ENCODE measurements at places on chromosomes 7 and 10.

- no peak for DNase-seq
Measured at GRCh38 chr7:92279396-92280031, 33.7 kb downstream of the ANKIB1 start.

- no peak for DNase-seq
Measured at GRCh38 chr7:133703547-133703946, 423.6 kb upstream of the LRGUK start.

DNA sequence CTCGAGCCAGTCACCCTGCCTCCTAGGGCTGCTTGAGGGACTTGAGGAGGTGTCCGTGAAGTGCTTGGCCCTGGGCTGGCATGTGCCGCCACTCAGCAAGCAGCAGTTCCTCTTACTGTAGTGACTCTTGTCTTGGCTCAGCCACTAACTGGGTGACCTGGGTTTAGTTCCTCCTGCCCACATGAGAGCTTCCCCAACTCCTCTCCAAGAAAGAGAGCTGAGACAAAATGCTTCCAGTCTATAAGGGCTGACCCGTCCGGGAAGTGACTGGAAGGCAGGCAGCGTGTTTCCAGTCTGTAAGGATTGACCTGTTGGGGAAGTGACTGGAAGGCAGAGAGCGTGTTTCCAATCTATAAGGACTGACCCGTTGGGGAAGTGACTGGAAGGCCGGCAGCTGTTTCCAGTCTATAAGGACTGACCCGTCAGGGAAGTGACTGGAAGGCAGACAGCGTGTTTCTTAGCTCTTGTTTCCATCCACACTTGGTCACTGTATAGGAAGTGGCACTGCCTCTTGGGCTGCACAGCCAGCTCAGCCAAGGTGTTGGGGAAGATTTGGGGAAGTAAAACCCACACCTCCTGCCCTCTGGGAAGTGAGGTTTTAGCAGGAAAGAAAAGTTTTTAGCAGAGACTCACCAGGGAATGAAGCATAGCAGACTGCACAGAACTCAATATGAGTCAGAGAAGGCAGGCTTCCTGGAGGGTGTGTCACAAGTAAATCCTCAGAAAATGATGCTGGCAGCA is 53.3 kb upstream of the PPIF start:
- no peak for DNase-seq

DNA sequence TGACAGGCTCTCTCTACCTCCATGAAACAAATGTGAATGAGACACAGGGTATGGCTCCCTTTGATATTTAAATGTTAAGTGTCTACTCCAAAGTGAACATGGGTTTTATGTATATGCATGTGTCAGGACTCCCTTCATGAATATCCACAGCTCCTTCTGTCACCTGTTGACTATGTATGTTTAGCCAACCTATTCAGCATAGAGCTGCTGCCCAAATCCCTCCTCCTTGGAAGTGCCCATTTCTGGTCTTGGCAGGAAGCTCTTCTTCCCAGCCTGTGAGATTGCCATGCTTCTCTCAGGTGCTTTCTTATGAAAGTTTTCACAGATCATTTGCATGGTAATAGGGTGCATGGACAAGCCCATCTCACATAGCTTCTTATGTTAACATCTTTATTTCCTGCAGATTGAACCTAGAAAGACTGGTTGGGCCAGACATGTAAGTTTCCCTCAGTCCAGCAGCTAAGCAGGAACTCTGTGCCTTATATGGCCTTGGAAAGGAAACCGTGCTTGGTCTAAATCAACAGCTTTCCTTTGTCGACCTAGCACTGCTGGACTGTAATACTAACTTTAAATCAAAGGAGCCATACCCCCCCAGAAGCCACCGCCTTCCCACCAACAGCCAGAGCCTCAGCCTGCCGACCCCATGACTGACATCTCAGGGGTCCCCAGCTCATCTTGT is 288.9 kb downstream of the ADARB2 start:
- no peak for DNase-seq

DNA sequence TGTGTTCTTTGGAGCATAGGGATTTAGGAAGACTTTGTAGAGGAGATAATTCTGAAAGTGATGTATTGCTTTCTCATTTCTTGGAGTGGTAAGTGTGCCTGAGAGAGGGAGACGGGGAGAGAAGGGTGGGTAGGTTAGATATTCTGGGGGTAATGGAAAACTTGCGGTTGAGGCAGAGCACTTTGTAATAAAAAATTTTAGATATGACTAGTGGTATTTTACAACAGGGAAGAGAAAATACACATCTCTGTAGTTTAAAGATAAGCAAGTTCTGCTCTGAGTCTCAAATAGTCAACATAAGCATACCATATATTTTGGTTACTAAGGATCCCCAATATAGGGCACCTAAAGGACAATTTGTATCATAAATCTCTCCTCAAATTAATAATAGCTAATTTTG is 6.6 kb downstream of the VPS50 start:
- DNase-seq: no peak

- DNase-seq: no peak
Measured at GRCh38 chr10:78830062-78830975, 238.4 kb upstream of the ZMIZ1 start.

GRCh38 chr10:8921568-8921967 is 867.1 kb downstream of the GATA3 start:
- no peak for DNase-seq

DNA sequence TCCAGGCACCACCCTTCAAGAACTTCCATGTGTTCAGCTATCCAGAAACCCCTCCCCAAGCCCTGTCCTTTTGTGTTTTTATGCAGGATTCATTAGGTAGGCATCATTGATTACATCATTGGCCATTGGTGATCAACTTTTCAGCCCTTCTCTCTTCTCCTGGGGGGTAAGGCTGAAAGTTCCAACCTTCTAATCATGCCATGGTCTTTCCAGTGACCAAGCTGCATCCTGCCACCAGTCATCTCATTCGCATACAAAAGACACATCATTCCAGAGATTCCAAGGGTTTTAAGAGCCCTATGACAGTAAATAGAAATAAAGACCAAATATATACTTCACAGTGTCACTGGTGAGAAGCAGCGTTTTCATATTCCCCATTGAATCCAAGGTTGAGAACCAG is 48.2 kb downstream of the DNAJC12 start:
- no peak for DNase-seq

- no peak for DNase-seq
Measured at GRCh38 chr10:4266416-4267085, 481.5 kb upstream of the KLF6 start.

DNA sequence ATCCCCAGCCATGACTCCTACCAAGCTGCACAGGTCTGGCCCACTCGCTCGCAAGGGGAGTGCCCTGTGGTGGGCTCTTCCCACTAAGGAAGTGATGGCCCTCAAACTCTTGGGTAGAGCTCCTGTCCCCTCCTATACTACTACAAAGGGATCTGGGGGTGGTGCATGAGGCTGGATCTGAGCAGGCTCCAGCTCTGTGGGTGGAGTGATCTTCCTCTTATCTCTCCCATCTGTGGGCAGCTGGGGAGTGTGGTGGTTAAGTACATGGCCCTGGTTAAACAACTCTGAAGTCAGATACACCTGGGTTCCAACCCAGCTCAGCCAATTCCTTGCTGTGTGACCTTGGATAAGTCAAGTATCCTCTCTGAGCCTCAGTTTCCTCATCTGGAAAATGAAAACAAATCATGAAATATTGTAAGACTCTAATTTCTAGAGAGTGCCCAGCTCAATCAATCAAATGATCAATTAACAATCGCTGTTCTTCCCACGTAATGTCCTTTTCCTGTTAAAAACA is 17.4 kb downstream of the DDIT4 start:
- no peak for DNase-seq

DNA sequence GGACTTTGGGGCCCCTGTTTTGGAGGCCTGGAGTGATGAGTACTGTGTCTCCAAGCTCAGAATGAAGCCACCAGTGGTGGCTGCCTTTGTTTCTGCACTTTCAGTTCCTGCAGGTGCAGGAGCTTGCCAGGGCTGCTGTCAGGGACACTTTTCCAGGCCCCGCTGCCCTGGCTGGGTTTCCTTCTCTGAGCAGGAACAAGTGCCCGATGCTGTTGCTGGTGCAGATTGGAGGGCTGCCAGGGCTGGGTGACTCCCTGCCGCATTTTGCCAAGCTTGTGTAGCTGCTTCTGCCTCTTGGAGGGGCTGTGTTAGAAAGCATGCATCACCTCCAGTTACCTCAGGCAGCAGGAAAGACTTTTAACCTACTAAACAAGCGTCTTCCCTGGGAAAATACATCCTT is 211.1 kb downstream of the MGMT start:
- DNase-seq: no peak

- DNase-seq: peak; percentile 46
Measured at GRCh38 chr7:12257582-12257981, 46.5 kb downstream of the TMEM106B start.

- no peak for DNase-seq
Measured at GRCh38 chr7:34652809-34653208, 5.2 kb upstream of the NPSR1 start.

DNA sequence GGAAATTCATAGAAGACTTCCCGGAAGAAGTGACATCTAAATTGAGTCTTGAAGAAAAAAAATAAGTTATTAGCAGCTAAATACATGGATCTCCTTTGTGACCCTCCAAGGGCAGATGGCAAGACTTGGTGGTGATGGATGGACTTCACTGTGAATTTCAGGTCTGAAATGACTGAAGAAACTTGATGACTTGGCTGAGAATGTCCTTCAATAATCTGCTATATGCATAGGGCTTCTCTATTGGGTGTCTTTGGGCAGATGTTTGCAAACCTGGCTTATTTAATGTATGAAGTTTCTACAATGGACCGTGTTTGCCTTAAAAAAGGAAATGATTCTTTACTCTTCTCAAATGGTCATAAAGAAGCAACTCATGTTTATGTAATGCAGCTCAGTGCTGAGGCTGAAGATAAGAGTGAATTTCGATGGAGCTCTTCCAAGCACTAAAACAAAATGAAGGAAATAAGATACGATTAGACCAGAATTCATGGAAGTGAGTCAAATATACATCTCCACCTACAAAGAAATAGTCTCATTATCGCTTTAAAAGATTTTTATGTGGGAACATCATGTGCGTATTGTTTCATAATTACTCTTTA is 116.6 kb upstream of the WDR11 start:
- DNase-seq: no peak

GRCh38 chr10:26365681-26366358 is 72.3 kb upstream of the APBB1IP start:
- no peak for DNase-seq

DNA sequence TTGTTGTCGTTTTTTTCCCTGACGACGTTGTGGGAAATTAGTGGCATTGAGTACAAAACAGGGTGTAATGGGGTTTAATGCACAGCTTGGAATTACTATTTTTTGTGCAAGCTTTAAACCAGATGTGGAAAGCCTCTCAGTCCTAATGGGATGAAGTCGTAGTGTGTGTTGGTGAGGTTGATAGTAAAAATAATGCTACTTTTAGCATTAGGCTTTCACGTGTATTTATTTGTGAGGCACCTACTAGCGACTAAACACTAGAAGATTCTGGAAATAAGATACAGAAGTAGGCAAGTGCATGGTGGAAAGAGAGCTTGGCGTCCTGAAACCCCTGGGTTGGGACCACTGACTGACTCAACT is 588 bp upstream of the ORC5 start:
- no peak for DNase-seq

GRCh38 chr10:128386816-128387604 is 260.8 kb upstream of the MKI67 start:
- no peak for DNase-seq

GRCh38 chr10:77873536-77874380 is 52.8 kb downstream of the DLG5 start:
- DNase-seq: peak; percentile 66

Data from stimulated activated naive CD8-positive, alpha-beta T cell treated with anti-CD3 and anti-CD28 coated beads, Interleukin-15, amount 100 ng/mL, for 72 hours (primary cell).